Esophagus muscularis mucosa (tissue), 4 donors: ENCODE measurements at places on chromosomes 2 and 18. TPM values are rescaled to one million over a fixed set of nuclear protein-coding genes. Genes with fewer than 3 reads are reported as not detected.

- DNase-seq, result no peak
Observed at GRCh38 chr2:124426625-124427024, 401.5 kb downstream of the CNTNAP5 start.

The AKAIN1 gene
- total RNA-seq, result not detected

The REG1B gene
- not detected for total RNA-seq

The RETSAT gene
- 48.2 TPM for total RNA-seq

The FOXI3 gene
- total RNA-seq, result not detected

- DNase-seq, result no peak
Observed at GRCh38 chr2:240819126-240819857, 727 bp downstream of the KIF1A start.

DNA sequence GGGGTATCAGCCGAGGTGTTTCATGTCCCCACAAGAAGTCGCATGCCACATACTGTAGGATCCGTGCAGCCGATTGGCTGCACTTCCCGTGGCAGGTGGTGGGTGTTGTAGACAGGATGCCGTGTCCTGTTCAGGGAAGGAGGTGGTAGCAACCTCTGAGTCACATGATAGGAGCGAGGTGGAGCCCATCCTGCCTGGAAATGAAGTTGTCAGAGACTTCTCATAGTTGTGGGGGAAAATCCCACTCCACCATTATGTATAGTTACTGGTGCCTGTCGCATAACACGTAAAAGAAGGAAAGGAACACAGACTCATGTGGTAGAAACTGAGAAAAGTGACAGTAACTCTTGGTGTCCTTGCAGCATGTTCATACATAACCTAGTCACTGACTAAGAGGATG lies 91.4 kb upstream of the IL1R2 start:
- no peak for DNase-seq

The DYNAP gene
- not detected for total RNA-seq

DNA sequence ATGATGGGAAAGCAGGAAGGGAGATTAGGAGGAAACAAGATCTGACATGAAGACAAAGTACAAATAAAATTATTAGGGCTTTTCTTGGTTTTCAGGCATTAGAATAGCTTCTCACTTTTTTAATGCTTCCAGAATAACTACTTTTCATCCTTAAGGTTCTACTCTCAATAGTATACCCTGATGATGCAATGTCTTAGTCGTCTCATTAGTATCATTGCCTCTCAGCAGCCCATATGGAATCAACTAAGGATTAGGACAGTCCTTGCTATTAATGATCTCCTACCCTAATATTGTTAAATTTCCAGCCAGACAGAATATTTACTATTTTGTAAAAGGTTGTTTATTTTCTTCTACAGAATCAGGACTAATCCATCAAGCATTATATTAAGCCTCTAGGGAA lies 55.9 kb downstream of the RELCH start:
- DNase-seq, result no peak

DNA sequence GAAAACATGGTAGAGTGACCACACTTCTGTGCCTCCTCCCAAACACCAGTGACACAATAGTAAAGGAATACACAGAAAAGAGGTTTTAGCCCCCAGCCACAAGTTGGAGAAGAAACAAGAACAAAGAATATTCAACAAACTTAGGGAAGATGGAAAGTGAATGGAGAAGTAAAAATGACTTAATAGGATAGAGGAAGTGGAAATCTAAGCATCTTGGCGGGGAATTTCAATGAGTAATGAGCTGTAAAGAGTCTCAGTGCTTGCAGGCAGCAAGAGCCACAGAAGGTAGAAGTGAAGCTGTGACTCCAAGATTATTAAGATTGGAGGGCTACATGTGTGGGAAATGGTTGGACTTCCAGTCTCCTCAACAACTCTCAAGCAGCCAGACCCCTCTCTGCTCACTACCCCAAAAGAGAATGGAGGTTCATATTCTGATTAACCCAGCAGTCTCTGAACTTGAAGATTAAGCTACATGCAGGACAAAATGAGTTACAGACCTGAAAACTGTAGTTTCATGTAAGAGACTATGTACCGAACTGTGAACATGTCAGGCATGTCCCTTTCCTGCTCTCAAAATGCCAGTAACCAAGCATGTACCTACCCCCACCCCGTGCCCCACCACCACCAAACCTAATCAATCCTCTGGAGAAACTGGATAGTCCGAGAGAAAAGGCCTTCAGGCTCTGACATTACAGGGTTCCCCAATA lies 16.9 kb upstream of the HNRNPLL start:
- DNase-seq, result no peak

DNA sequence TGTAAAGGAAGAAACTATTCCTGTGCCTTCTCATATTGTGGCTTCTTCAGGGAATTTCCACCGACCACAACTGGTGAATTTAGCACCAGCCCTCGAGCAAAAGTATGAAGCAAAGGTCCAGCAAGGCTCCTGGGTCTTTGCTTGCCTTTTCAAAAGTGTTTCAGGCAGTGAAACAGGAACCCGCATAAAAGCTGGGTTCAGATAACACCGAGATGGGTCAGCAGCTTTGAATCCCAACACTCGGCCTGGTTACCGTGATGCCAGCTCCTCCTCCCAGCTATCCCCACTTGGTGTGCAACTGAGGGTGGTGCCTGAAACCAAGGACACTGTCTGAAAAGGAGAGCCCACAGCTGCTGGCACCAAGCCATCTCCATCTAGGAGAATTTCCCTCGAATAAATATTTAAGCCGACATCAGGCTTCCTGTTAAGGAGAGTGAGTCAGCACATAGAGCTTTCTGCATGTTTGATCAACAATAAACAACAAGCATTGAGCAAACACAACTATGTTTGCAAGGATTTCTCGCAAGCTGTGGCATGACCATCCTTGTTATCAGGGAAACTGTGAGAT lies 69.5 kb downstream of the ANTXR1 start:
- DNase-seq, result no peak

- no peak for DNase-seq
Observed at GRCh38 chr2:131032393-131032836, 60.8 kb downstream of the FAM168B start.

DNA sequence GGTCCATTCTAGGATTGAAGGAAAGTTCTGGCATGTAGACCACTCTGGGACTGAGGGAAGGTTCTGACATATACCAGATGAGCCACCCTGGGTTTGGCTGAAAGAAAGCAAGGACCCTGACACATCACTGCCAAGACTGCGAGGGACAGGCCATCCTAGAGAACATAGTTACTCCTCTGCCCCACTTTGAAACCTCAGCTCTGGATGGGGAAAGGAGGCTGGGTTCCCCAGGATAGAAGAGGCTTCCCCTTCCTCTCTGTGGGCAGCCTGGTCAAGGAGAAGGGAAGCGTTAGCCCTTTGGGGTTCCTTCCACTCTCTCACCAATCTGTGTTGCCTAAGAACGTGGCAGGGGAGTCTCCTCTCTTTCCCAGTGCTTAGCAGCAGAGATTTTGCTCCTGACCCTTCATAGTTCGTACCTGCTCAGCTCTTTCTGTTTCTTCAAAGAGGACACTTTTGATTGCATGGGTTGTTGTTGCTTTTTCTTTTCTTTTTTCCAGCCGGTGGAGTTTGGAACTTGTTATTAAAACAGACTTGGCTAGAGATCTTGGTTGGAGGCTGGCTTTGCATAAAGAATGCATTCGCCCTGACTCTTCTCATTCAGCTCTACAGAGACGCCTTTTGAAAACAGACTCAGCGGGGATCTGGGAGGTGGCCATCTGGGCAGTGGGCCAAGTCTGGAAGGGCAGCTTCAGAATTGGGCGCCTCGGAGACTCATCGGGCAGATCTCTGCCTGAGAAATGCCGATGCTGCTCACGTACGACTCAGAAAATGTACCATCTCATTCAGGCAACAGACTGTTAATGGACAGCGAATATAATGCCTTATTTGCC lies 166.1 kb downstream of the CLIP4 start:
- no peak for DNase-seq

GRCh38 chr2:7738596-7738995 lies 821.4 kb downstream of the RNF144A start:
- DNase-seq, result no peak

GRCh38 chr18:13300029-13300428 lies 81.5 kb downstream of the LDLRAD4 start:
- DNase-seq, result no peak

- no peak for DNase-seq
Observed at GRCh38 chr2:151922845-151923666, 94.8 kb upstream of the ARL5A start.

- DNase-seq, result no peak
Observed at GRCh38 chr2:168355121-168355520, 101.0 kb upstream of the CERS6 start.

The TNFRSF11A gene
- total RNA-seq, result 1.2 TPM

The SP140 gene
- total RNA-seq, result 2.5 TPM

The FRZB gene
- 46.9 TPM for total RNA-seq

The R3HDM1 gene
- total RNA-seq, result 56.6 TPM

DNA sequence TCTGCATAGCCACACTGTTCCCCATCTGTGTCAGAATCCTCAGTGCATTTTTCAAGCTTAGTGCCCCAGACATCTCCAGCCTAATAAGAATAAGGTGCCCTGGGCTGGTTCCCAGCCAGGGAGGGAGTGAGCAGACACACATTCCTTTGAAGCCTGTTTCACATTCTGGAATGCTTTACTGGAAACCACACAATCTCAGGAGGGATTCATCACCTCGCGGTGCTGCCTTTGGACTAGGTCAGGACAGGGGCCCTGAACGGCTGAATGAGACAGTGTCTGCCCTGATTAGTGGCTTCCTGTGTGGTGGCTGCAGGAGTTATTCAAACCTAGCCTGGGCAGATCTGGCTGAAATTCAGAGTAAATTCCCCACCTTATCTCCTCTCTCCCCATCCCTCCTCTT lies 108.0 kb upstream of the LDAH start:
- no peak for DNase-seq

The SPEG gene
- 115 TPM for total RNA-seq

- no peak for DNase-seq
Observed at GRCh38 chr18:34491719-34492118, 218.4 kb upstream of the DTNA start.

GRCh38 chr2:9548506-9548905 lies 7.1 kb downstream of the ADAM17 start:
- DNase-seq, result no peak

The AUP1 gene
- 83.6 TPM for total RNA-seq

The SLC30A3 gene
- not detected for total RNA-seq

DNA sequence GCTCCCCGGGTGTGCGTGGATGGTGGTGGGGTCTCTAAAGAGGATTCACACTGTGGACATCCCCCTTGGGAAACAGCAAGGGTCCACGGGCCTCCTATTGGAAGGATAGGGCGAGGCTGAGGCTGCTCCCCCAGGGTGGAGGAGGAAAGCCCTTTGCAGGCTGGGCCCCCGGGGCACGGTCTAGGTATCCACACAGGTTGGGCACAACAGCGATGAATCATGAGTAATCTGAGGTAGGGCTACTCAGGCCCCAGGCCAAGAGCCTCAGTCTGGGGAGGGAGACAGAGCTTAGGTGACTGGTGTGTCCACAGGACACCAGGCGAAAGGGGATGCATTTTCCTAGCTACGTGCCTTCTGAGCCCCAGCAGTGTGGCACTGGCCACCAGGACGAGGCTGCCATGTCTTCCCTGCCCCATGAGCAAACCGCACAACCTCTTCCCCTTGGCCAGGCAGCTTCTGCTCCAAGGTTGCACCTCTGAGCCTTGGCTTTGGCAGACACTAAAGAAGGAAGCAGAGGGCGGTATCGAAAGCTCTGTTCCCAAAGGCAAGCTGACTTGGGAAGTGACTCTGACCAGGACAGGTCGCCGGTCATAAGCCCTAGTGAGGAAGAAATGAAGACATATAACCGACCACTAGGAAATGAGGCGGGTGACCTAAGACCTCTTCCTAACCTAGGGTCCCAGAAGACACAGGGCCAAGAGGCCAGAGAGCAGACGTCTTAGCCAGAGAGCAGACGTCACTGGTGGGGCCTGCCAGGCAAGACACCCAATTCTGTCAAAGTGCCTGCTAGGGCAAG lies 14.6 kb upstream of the SEMA4C start:
- DNase-seq, result no peak

- no peak for DNase-seq
Observed at GRCh38 chr2:33267756-33268155, 208.7 kb upstream of the RASGRP3 start.

GRCh38 chr2:230048010-230048671 lies 20.6 kb downstream of the SLC16A14 start:
- DNase-seq, result no peak

DNA sequence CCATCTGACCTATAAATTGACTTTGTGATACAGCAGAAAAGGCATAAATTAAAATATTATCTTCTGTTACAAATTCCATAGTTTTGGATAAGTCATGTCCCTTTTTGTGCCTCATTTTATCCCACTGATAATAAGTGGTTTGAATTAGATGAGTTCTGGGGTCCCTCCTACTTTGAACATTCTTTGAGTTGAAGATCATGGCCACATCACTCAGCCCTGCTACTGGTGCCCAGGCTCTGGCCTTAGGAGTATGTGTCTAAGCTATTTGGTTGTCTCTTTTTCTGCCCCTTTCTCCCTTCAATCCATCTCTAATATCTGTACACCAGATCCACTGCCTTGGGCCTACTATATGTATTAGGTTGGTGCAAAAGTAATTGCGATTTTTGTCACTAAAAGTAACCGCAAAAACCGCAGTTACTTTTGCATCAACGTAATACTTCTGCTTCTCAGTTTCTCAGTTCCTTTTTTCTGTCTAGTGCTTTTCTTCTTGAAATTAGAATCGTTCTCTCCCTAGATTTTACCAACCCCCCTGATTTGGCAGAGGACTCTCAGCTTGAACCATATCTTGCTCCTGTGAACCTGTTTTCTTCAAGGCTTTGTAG lies 362.5 kb upstream of the TNP1 start:
- no peak for DNase-seq

- DNase-seq, result no peak
Observed at GRCh38 chr2:144156736-144157640, 362.9 kb downstream of the ZEB2 start.

DNA sequence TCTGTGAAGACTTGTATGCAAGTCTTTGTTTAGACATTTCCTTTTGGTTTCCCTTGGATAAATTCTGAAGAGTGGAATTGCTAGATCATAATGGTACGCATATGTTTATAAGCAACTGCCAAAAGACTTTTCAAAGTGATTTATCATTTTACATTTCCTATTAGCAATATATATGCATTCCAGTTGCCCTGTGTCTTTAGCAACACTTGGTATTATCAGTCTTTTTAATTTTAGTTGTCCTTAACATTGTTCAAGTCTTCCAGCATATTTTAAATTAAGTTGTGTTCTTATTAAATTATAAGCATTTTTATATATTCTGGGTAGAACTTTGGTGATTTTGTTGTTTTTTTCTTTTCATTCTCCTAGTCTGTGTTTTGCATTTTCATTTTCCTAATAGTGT lies 81.8 kb downstream of the EML6 start:
- DNase-seq, result no peak
